ENCODE measurements at places on chromosomes 13 and 19.

- no peak for DNase-seq
Observed at GRCh38 chr13:27183561-27184147, 12.0 kb upstream of the USP12 start.

DNA sequence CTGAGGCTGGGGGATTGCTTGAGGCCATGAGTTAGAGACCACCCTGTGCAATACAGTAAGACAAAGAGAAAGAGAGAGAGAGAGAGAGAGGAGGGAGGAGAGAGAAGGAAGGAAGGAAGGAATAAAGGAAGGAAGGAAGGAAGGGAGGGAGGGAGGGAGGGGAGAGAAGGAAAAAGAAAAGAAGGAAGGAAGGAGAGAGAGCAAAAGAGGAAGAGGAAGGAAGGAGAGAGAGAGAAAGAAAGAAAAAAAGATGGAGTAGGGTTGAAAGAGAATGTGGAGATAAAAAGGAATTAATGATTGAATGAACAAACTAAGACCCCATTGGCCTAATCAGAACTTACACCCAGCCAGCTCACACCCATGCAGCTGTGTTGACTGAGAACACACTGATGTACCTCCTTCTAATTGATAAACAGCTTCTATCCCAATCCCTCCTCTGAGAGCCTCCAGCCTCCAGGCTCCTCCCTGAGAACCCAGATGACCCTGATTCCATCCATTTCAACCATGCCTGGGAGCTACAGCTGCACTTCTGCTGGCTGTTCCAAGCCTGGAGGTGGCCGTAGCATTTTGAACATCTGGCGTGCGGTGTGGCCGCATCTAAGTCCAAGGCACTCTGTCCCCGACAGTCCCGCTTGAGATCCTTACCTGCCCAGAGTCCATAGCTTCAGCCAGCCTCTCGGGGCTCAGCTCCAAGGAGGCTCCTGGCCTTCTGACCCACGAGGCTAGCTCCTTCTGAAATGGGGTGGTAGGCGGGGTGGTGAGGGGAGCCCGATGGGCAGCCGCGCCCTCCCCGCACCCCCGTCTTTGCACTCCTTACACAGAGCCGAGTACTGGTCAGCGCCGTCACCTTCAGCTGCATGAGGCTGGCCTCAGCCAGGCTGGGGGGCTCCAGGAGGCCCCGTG, 1.1 kb downstream of the PRODH2 start:
- no peak for DNase-seq

- DNase-seq = no peak
Observed at GRCh38 chr19:29106346-29106885, 106.5 kb downstream of the UQCRFS1 start.

GRCh38 chr13:47646298-47646697, 354.8 kb downstream of the SUCLA2 start:
- no peak for DNase-seq

GRCh38 chr19:5171711-5172110, 168.9 kb downstream of the PTPRS start:
- DNase-seq = no peak

DNA sequence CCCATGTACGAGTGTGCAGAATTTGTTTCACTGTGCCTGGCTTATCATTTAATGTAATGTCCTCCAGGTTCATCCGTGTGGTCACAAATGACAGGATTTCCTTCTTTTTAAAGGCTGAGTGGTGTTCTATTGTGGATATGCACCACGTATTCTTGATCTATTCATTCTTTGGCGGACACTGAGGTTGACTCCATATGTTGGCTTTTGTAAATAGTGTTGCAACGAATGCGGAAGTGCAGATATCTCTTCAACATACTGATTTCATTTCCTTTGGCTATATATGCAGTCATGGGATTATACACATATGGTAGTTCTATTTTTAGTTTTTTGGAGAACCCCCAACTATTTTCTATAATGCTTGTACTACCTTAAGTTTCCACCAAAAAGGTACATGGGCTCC, 13.0 kb downstream of the OR7A5 start:
- DNase-seq = no peak

GRCh38 chr19:58544591-58545285, 874 bp downstream of the TRIM28 start:
- DNase-seq = no peak

GRCh38 chr19:438416-438958, 22.3 kb downstream of the SHC2 start:
- no peak for DNase-seq

DNA sequence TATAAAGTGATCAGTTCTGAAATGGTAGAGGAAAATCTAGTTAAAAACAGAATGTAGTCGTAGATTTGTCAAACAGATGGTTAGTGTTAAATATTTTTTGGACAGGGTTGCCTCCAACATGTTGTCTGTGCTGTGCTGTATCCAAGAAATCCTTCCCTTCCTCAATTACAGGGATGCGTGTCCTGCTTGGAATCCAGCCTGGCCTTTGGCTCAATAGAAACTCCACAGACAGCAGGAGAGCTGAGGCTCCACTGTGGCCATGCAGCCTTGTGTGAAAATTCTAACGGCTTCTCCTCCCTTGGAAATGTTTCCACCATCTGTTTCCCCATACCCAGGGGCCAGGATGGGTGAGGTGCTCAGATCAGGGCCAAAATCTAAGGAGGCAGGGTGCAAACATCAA, 67.7 kb upstream of the USP29 start:
- no peak for DNase-seq

GRCh38 chr19:35757231-35757748, 461 bp upstream of the HSPB6 start:
- DNase-seq = no peak

GRCh38 chr19:12163826-12164225, 930 bp downstream of the ZNF136 start:
- DNase-seq = no peak

DNA sequence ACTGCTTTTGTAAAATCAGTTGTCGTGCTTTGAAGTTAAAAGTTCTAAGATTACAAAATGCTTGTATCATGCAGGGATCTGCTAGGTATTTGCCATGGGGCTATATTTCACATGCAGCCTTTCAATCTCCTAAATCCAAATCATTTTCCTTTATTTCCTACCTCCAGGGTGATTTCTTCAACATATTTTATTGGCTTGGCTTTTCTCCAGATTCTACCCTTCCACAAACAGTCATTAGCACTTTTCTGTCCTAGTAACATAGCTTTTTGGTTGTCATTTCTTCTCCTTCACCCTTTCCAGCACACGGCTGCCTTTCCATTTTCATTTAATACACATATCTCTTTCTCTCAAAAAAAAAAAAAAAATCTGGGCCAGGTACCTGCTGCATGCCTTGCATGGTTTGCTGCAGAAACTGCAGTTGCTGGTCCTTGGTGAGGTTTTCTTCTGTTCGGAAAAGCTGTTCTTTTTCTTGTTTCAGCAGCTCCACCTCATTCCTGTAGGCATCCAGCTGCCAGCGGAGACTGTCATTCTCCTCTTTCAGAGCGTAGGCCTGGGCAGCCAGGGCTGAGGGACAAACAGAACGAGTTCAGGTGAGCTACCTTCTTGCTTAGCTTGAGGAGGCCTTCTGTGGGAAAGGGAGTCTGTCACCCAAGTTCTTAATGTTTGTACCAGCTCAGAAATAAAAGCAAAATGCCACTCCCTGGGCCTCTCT, 274.7 kb downstream of the DNAJC15 start:
- DNase-seq = no peak

GRCh38 chr13:41137241-41137640, 4.6 kb upstream of the KBTBD6 start:
- DNase-seq = no peak

GRCh38 chr13:50006426-50007135, 8.7 kb upstream of the KCNRG start:
- no peak for DNase-seq

DNA sequence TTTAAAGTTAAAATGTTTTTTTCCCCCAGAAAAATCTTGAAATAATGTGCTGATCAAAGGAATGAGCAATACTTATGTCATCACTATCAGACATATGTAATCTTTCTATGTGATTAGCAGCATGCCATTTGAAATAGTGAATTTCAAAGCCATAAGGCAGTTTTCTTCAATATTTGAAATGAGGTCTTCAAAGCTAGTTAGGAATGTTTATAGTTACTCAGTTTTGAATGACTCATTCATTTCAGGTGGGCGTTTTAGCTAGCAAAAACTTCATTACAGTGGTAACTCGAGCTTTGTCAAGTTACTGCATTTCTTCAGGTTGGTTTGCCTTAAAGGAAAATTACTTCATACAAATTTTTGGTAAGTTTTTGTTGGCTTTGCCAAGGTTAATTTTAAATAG, 102.1 kb downstream of the ATP8A2 start:
- DNase-seq = no peak

DNA sequence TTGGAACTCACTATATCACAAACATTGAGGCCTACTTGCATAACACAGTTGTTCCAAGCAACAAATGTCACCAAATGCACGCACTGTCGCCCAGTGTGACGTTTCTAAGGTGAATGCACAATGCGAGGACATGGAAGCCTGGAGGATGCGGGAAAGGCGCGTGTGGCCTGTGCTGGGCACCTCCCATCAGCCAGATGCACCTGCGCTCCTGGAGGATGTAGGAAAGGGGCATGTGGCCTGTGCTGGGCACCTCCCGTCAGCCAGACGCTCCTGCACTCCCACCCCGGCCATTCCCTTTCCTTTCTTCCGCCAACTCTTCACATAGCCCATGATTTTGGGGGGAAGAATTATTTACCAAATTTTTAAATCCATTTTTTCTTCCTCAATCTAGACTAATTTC, 202.4 kb upstream of the SOX1 start:
- no peak for DNase-seq

DNA sequence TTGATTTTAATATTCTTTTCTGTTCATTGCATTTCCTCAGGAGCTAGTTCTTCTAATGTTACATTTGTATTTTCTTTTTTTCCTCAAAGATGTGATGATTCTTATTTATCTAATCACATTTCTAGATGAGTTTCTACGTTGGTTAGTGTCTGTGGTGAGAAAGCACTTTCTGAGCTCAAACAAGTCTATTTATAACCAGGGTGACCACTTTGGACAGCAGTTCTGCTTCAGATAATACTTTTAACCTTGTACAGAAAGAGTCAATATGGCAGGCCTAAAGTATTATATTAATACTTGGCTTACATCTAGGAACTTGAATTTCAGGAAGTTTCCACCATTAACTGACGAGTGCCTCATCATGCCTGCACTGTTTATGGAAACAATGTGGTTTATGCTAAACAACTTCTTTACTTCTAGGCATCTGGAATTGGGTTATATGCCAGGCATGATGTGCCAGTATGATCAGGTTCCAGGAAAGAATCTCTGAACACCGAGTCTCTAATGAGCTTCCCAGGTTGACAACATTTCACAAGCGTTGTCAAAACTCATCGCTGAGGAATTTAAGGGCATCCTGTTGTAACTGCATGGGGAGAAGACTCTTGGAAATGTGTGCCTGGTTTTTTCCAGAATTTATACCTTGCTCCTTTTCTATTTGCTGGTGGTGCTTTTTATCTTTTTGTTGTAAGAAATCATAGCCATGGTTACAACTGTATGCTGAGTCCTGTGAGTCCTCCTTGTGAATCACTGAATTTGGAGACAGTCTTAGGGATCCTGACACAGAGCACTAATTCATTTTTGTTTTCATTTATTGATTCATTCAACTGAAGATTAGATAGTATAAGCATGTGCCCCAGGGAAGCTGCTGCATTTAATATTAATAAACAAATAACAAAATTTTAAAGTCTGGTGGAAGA, 344.4 kb upstream of the PCDH9 start:
- no peak for DNase-seq

- DNase-seq = no peak
Observed at GRCh38 chr19:38132781-38133180, 91.2 kb downstream of the DPF1 start.

GRCh38 chr13:114257014-114257413, 22.3 kb downstream of the CDC16 start:
- DNase-seq = no peak

DNA sequence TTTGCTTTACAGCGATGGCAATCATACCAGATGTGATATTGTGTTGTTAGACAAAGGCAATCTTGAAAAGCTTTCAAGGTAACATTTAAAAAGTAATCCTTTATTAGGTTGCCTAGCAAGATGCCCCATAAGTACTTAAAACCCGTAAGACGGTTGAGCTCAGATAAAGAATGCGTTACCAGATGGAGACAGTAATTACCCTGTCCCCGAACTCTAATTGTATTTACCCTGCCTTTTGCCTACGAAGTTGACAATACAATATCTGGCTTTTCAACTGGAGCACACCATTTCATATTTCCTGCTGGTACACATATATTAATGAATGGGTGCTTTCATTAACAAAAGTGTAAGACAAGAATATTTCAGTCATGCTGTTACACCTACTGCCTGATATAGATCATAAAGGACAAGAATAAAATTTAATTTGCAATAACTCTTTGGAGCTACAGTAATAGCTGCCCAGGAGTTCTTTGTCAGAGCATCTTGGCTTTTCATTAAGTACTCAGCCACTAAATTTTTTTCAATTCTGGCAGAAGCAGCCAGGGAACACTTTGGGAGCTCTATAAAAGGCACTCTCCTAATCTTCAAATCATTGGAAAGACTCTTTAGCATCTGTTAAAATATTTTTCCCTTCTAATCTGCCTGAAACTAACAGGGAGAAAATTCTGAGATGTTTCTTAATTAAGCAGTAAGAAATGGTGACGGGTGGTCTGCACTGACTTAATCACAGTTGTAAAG, 63.8 kb downstream of the DCT start:
- no peak for DNase-seq

DNA sequence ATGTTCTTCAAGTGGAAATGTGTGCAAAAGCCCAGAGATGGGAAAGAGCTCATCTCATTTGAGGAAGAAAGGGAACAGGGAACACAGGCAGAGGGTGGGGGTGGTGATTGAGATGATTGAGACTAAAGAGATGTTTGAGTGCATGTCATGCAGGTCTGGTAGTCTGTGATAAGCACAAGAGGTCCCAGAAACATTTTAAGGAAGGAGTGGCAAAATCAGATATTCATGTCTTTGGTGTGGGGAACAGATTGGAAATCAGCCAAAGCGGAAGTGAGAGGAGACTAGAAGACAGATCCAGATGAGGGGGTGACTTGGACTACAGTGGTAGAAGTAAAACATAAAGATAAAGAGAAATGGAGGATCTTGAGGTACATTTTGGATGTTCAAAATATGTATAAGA, 39.4 kb upstream of the DACH1 start:
- no peak for DNase-seq

GRCh38 chr19:14512406-14512961, 5.7 kb downstream of the DNAJB1 start:
- DNase-seq = no peak

GRCh38 chr13:93104270-93104669, 122.3 kb upstream of the GPC6 start:
- DNase-seq = no peak

GRCh38 chr13:102103469-102103868, 298.4 kb downstream of the FGF14 start:
- DNase-seq = no peak

GRCh38 chr13:23620211-23620610, 50.0 kb downstream of the TNFRSF19 start:
- DNase-seq = no peak

DNA sequence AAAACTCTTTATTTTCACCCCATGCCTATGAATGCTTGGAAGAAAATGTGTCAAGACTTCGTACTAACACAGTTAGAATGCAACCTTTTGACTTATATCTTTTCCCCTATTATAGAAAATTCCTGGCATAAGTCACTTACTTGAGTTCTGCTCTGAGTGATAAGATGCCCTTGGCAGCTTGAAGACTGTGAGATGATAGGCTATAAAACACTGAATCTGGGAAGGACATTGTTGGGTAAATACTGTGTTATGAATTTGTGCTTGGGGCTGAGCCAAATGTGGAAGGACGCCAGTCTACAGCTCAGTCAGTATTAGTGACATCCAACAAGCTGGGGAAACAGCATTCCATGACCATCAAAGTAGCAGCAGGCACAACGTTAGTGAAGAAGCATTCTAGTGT, 368.0 kb upstream of the SGCG start:
- no peak for DNase-seq
